Eye (tissue), 1 donor: ENCODE measurements at places on chromosomes 3 and 15.

DNA sequence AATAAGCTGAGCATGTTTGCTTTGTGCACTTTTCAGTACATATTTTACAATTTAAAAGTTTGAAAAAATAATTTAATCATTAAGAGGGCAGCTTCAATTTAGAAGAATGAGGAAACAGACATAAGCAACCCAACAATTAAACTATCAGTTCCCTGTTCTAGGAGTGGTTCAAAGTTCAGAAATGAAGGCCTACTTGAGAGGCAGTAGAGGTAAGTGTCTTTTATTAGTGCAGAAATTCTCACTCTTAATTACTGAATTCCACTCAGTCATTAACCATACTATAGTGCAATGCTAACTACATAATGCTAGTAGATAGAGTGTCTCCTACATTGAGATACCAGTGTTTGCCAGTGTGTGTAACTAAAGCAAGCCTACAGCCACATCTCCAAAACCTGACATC is 73.1 kb downstream of the TNIK start:
- DNase-seq = no peak

DNA sequence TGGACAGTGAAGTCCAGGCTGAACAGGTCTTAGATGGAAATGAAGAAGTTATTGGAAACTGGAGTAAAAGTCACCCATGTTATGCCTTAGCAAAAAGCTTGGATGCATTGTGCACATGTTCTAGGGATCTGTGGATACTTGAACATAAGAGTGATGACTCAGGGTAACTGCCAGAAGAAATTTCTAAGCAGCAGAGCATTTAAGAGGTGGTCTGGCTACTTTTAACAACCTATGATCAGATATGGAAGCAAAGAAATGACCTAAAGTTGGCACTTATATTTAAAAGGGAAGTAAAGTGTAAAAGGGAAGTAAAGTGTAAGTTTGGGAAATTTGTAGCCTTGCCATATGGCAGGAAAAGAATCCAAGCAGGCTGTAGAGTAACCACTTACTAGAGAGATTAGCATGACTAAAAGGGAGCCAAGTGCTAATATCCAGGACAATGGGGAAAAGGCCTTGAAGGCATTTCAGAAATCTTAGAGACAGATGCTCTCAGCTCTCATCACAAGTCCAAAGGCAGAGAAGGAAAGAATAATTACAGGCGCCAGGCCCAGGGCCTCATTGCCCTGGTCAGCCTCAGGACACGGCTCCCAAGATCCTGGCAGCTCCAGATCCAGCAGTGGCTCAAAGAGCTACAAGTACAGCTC is 73.9 kb upstream of the KCNH8 start:
- DNase-seq = no peak

DNA sequence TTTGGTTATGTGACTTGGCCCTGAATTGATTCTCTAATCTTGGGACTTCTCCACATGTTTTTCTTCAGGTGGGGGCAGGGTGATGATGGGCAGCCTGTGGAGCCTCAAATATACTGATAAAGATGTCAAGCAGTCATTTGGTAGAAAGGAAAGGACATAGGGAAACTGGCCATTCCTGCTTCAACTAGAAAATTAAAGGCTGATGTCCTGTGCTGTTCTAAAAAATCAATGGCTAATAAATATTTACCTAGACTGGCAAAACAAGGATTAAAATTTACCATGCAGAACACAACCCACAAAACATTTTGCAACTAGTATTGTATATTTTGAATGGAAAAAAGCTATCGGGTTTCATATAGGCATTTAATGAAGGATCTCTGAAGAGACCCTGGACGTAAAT is 133.7 kb downstream of the GADL1 start:
- DNase-seq = no peak

DNA sequence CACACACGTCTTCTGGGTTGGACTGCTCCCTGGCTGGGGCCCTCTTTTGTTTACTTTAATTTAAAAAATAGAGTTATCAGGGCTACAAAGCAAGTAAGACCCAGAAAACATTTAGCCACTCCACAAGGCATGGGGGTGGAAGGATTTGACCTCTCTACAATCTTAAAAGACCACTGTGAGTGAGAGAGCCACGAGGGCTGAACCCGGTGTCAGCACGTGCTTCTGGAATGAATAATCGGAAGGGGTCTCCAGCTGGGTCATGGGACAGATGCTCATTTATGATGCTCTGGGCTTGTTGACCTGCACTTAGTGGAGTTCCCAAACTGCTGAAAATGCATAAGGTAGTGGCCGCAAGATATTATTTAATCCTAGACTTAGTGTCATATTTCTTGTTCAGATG is 52.4 kb downstream of the EIF4E3 start:
- peak; percentile 58 for DNase-seq

DNA sequence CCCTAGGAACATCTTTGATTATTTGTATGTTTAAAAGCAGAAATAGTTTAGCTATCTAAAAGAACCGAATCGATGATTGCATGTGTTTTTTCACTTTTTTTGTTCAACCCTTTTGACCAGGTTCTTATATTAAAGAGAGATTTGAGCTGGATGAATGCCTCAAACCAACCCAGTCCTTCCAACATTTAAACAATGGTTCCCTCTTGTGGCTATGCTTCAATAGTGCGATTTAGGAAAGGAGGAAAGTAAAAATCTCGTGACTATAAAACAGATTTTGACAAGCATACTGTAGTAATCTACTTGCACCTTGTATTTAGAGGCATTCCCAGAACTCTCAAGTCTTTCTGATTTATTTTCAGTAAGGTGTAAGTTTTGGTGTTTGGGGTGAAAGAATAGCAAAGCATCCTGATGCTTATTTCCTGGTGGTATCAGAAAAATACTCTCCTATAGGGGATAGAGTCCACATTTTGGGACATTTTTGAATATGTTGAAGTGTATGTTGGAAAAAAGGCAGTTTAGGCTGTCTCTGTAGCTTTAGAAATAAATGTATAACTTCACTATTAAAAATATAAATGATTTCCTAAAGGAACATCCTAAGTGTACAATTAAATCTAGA is 159.6 kb upstream of the KCNH8 start:
- DNase-seq = peak; percentile 81

GRCh38 chr15:46174122-46174521 is 539.3 kb downstream of the SQOR start:
- no peak for DNase-seq

DNA sequence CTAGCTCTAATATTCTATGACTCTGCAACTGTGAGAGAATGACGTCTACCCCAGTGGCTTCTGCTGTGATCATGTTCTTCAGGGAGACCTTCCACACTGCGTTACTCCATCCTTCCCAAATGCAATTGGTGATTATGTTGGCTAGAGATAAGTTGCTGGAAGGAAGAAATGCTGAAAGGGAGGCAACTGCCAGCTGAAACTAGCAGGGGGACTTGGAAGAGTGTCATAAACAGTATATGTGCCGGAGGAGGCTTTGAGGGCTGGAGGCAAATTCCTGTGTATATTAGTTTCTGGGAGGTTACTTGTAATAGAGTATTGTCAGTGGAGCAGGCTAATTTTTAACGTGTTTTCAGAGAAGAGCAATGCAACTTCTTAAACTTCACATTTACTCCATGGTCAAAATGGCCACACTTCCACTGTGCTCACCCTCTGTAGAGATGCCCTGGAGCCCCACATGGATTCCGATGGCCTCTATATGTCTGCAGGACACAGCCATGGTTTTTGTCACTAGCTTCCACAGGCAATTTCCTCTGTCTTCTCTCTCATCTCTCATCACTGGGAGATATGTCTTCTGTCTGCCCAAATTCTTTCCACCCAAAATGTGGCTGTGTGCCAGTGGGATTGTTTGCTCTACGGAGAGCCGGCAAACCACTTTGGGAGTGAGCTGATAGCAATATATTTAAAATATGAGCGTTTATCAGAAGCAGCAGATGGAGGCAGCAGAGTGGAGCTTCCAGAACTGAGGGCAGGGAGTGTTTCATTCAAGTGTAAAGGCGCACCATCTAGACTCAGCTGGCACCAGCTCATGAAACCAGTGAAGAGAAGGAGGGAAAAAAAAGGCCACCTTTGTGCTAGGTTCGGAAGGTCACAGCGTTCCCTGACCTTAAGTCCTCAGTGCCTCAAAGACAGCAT is 13.3 kb upstream of the CD47 start:
- peak; percentile 45 for DNase-seq

- DNase-seq = no peak
Measured at GRCh38 chr3:94372026-94372425, 309.2 kb downstream of the NSUN3 start.

- peak; percentile 17 for DNase-seq
Measured at GRCh38 chr15:59230531-59231055, 23.9 kb downstream of the LDHAL6B start.

DNA sequence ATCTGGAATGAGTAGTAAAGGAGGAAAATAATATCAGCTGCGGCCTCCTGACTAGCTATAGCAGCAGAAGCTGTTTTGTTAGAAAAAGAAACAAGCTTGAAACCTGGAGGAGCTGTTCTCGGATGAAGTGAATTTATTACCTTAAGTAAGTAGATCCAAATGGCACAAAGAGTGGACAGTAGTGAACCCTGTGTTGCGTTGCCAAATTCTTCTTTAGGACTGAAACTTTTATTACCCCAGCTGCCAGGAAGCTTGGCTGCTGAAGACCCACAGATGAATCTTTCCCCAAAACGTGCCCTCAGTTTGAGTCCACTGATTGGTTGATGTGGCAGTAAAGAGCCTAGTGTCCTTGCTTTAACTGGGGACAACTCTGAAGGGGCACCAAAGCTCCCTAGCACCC is 366.8 kb upstream of the GBE1 start:
- DNase-seq = no peak

GRCh38 chr15:87287156-87287555 is 969.4 kb downstream of the NTRK3 start:
- no peak for DNase-seq

DNA sequence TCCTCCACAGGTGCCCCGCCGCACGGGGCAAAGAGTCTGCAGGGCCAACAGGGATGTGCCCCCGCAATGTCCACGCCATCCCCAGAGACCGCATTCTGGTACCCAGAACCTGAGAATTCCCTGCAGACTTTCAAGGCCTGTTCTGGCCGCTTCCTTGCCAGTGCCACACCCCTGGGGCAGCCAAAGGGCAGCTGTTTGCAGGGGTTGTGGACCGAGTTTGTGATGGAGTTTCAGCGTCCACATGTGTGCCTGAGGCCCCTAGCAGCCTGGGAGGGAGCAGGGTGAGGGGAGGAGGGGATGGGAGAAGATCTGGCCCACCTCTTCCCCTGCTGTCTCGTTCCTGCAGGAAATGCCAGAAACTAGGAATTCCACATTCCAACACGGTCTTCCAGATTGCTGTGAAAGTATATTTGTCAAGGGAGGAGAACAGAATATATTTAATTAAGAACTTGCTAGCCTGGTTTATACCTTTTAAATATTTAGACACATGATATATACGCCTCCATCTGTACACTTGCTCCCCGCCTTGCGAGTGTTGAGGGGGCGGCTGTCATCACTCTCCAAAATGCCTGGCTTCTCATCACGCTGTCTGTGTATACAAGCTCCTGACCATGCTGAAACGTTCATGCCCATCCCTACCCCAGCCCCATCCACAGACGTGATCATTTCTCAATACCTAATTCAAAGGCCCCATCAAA is 31.1 kb upstream of the RASA2 start:
- DNase-seq = no peak

DNA sequence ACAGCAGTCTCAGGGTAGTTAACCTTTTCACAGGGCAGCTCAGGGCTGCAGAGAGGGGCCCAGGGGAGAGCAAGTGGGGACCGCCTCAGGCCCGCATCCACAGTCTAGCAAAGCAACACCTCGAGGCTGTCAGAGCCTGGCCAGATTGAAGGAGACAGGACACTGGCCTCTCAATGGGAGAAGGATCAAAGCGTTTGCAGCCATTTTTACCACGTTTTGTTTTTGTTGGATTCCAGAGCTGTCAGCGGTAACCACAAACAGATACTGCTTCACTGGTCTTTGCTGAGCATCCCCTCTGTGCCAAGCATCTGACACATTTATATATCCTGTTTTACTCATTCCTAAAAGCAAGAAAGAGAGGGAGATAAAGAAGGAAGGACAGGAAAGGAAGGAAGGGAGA is 153.8 kb downstream of the SHQ1 start:
- DNase-seq = no peak

DNA sequence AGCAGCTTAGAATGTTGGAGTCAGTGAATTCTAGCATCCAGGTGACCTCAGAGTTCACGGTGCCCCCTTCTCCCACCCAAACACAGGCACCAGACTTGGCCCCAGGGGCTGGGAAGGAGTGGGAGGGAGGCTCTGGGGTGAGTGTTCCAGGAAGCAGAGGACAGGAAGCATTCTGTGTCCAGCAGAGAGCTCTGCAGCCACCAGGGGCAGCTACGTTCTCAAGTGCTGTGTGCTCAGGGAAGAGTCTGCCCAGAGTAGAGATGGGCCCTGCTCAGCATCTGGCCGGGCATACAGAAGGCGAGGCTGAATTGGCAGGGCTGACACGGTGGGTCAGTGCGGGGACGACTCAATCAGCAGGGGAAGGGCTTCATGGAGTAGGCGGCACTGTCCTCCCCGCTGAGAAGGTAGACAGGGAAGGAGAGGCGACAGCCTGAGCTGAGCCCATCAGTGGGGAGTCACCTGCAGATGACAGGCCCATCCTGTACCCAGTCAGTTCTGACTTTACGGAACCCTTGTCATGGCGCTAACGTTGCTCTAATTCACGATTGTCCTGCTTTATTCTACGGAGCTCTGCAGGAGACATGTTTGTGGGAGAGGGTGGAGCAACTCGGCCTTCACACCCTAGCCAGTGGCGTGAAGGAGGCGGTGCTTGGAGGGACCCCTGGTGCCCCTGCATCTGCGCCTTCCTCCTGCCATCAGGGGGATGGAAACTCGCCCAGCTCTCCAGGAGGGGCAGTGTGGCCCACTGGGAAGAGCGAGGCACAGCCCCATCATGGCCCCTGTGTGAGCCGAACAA is 82.2 kb downstream of the C3orf70 start:
- DNase-seq = no peak
